GM12892 (cell line): ENCODE measurements at places on chromosomes 1 and 21.

DNA sequence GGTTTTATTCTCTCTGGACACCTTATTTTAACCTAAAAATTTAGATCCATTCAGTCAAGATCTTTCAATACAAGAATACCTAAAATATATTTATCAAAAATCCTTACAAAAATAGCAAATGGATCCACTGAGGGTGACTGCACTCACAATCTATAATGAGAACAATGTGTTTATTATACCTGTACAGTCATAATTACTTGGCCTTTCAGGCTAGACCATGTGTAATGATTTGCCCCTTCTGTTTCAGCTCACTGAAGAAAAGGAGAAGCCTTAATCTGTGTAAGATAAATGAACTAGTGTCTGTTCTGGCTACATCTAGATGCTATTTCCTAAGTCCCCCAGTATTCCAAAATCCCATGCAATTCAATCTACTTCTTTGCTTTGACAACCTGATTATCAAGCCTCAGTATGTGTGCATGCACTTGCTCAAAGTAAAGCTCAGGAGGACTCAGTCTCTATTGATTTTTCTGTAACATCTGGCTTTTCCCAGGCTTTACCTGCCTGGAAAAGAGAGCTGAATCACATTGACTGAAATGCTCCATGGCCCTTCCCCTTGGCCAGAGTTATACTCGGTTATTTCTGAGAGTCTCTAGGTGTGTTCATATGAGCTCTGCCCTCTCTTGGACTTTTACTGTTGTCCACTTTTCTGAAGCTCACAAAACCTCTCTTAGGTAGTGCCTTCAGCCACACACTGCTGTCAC lies 27.6 kb downstream of the CRP start:
- no peak for DNase-seq

GRCh38 chr1:30024411-30025195 lies 698.8 kb downstream of the MATN1 start:
- DNase-seq = no peak

DNA sequence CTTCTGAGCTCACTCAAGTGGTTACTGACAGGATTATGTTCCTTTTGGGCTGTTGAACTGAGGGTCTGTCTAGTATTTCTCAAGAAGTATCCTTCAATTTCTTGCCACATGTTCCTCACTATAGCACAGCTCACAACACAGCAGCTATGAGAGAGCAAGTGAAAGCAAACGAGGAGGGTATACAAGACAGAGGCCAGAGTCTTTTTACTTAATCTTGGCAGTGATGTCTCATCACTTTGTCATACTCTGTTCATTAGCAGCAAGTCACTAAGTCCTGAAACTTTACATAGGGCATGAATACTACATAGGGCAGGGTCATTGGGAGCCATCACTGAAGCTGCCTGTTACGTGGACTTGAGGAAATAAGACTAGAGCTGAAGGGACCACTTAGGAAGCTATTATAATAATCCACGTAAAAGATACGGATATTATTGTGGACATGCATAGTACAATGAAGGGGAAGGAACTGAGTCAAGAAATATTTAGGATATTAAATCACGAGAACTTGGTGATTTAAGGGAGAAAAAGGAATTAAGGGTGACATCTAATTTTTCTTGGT lies 63.7 kb downstream of the SLC30A7 start:
- DNase-seq = no peak

DNA sequence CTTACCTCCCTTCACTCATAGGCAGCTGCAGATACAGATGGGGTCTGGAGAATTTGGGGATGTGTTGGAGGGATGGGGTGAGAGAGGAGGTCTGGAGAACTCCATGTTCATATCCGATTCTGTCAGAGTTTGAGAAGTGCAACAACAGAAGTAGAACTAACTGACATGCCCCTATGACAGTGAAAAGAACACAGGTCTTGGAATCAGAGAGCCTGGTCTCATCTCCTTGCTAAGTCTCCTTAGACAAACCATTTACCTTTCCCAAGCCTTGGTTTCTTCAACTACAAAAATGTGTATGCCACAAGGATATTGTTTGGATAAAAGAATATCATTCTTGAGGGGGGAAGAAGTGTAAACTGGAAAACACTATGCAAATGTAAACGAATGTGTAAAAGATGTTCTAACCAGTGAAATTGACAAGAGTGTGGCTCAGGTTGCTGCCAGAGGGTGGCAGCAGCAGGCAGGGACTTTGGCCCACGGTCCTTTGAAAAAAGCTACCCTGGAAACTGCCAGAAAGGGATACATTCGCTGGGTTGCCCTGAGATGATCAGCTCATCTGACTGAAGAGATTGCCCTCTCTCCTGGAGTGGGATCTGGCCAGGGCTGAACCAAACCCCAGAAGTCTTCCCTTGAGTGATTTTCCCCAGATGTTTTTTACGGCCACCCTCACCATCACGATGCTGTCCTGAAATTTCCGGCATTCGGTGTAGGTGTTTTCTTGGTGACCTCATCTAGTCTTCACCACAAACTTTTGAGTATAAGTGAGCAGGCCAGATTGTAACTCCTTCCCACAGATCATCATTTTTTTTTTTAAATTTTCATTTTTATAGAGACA lies 17.0 kb upstream of the CD2 start:
- DNase-seq = peak; percentile 52

DNA sequence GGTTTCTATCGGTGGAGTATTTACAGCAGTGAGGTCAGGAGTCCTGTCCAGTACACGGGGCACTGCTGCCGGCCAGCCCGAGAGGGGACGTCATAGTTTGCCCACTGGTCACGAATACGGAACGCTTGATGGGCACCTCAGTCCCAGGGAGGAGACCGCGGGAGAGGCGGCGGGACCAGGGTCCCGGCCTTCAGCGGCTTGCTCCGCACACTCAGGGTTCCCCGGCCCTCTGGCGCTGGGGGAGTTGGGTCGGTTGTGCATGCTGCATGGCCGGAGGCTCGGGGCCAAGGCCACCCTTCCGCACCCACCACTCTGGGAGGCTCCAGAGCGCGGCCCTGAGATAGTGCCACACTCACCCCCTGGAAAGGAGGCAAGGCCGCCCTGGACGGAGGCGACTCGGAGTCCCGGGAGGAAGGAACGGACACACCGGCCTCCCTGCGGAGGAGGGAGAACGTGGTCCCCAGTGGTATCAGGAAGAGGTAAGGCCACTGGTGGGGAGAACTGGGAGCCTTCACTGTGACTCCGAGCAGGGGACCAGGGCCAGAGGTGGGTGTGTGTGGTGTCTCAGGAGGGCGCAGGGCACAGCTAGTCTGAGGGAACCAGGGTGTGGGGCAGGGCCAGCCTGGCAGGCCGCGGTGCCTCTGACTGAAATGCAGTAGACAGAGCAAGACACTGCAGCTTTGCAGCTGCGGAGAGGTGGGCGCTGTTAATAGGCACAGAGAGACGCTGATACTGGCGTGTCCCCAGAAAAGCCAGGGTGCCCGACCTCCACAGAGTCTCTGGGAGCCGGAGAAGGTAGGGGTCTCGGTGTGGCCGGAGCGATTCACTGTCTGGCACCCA lies 28.6 kb upstream of the PRSS38 start:
- no peak for DNase-seq

- no peak for DNase-seq
Observed at GRCh38 chr1:111192658-111193519, 7.6 kb downstream of the DENND2D start.

DNA sequence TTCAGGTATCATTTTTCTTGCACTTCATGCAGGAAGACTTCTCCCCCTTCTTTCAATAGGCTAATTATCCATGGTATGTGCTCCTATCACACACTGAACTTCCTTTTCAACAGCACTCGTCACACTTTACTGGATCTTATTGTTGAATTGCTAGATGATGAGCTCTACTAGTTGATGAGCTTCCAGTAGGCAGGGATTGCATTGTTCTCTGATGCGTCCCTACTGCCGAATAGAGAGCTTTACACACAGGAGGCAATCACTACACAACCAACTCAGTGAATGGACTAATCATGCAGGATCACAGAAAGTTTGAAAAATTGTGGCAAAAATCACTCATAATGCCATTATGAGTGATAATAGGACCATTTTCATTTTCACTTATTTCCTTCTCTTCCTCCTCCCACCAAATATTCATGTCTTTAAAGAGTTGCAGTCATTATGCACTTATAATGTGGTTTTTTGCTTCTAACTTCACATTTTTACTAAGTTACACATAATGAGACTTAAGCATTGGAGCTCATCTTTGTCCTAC lies 128.1 kb upstream of the ZNF648 start:
- no peak for DNase-seq

DNA sequence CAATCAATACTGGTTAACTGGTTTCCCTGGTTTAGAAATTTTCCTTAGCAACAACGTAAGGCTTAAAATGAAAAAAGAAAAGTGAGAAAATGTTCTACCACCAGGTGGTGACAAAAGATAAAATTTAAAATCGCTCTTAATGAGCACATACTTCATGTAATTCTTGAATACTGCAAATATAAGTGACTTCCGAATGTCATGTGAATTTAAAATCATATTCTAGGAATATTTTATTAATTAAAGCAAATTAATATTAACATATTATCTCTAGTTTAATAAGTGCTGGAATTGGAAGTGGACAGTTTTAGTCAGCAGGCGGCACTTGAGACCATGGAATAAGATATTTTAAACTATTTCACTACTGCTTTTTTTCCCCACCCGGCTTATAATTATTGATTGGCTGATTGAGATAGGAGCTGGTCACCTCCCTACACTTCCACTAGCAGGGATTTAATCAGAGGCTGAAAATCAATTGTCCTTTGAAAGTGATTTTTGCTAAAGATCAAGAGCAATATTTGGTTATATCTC lies 5.0 kb upstream of the ADAMTS1 start:
- no peak for DNase-seq

- no peak for DNase-seq
Observed at GRCh38 chr1:155990005-155990739, 11.8 kb upstream of the ARHGEF2 start.

- DNase-seq = no peak
Observed at GRCh38 chr1:166283190-166283589, 116.4 kb upstream of the FAM78B start.

DNA sequence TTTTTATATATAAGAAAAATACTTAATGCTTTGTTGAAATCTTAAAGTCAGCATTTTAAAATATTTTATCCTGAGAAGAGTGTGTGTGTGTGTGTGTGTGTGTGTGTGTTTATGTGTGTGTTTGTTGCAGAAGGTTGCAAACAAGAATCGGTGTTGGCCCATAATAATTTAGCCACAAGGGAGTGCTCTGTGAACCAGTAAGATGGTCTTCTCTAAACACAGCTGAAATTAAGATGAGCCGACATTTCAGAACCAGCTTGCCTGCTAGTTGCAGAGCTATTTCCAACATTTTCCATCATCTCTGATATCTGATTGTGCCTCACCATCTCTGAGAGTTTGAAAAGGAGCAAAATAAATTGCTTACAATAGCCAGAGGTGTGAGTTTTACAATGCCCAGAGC lies 158.8 kb upstream of the SGIP1 start:
- DNase-seq = no peak

DNA sequence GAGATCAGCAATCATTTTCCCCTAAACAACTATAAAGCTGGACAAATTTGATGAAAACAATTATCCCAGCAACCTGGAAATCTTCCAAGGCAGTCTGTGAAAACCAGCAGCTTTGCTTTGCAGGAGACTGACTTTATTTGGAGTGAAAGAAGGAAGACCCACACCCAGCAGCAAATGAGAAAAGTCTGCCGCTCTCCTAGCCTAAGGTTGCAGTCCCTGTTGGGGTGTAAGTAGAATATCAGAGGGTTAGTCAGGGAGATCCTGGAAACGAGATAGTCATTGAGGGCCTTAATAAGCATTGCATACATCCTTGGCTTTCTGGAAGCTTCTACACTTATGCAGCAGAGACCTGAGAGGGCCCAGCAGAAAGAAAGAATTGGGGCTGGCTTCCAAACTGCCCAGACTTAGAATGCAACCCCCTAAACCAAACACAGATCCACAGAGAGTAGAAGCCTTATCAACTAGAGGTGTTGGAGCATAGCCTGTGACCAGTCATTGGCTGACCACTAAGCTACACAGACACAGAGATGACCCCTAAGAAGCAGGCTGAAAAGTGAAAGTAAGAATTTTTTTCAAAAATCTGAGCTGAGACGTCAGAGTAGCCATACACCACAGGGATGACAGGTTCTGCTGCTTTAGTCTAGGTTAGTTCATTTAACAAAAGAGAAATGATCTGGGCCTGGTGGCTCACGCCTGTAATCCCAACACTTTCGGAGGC lies 98.3 kb downstream of the LYPLAL1 start:
- DNase-seq = no peak

- no peak for DNase-seq
Observed at GRCh38 chr1:244369256-244370057, 82.3 kb downstream of the ADSS2 start.

DNA sequence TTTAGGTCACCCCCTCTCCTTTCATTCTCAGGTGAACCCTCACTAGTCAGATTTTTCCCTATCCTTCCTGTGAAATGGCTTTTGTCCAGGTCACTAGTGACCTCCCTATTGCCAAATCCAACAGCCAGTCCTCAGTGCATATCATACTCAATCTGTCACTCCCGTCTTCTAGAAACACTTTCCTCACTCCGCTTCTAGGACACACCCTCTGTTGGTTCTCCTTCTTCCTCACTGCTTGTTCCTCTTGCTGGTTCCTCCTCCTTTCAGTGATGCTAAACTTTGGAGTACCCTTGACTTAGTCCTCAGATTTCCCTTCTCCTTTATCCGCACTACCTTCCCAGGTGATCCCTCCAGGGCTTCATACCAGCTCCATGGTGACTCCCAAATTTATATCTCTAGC lies 94.3 kb downstream of the RNF220 start:
- DNase-seq = no peak

DNA sequence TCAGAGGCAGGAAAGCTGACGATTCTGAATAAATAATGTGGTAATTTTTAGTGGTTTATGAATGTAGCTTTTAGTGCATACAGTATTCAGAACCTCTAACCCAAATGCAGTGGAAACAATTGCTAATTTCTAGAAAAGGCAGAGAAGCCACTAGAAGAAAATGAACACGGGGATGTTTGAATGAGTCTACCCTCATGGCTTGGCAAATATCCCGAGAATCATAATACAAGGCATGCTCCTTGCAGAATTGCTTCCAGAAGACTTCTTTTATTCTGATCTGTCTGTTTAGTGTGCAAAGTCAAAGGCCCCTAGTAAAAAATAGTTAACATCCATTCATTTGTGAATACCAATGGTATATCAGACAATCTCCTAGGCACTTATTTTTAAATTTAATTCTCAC lies 246.8 kb downstream of the LMO4 start:
- DNase-seq = no peak

GRCh38 chr1:162204129-162204822 lies 134.8 kb downstream of the NOS1AP start:
- DNase-seq = no peak

DNA sequence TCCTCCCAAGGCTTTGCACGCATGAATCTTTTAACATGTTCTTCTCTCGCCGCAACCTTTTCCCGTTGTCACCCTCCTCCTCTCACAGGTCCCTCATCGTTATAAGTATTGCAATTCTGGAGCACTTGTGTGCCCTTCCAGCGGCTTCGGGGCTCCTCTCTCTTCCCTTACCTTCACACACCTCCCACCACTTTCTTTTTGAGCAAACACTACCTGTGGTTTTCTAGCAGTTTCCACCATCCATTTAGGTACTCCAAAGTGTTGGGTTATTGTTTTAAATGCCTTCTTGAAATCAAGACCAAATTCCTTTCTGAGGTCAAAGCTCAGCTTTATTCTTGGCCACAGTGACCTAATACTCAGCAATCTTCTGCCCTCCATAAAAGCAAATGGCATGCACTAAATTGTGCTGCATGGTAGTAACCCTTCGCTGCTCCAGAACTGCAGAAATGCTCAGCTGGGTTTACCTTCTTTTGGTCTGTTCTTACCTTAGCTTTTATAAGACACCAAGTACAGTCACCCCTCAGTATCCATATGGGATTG lies 472.4 kb downstream of the SETD4 start:
- DNase-seq = no peak

GRCh38 chr1:1074631-1075147 lies 583 bp upstream of the RNF223 start:
- DNase-seq = no peak
